Activated naive CD4-positive, alpha-beta T cell (primary cell): ENCODE measurements at places on chromosomes 2 and 18.

DNA sequence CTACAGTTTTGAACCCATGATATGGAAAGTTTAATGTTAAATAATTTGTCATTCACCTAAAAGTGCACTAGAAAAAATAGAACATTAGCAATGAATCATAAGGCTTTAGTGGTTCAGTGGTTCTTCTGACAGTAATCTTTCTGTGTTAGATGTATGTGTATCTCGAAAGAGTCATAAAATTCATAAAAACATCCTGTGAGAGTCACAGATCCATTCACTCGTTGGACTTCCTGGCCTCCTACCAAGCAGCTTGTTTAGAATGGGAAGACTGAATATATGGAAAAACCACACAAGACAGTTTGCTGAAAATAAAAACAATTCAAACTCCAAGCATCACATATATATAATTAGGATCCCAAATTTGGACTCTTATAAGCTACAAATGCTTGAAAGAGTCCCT lies 34.8 kb downstream of the ADNP2 start:
- no peak for DNase-seq

DNA sequence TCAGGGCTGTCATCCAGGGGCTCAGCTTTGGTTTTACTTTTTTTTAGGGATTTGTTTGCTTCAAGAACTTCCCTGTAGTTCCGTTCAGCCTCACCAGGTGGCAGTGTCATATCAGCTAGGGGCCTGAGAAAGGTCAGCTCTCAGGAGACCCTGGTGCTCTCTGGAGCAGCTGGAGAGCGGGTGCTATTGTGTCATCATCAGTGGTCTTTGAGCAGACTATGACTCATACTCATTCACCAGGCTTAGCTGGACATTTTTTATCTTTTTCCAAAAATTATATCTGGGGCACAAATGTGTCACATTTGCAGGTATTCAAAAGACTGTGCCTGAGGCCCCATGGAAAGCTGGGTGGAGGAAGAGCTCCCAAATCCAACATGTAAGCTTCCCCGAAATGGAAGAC lies 24.4 kb downstream of the ZNF892 start:
- no peak for DNase-seq

GRCh38 chr18:30134020-30134419 lies 908.5 kb downstream of the DSC3 start:
- DNase-seq = no peak

- DNase-seq = no peak
Observed at GRCh38 chr2:66191311-66191710, 243.6 kb upstream of the MEIS1 start.

GRCh38 chr2:67445652-67446268 lies 48.6 kb downstream of the ETAA1 start:
- no peak for DNase-seq

DNA sequence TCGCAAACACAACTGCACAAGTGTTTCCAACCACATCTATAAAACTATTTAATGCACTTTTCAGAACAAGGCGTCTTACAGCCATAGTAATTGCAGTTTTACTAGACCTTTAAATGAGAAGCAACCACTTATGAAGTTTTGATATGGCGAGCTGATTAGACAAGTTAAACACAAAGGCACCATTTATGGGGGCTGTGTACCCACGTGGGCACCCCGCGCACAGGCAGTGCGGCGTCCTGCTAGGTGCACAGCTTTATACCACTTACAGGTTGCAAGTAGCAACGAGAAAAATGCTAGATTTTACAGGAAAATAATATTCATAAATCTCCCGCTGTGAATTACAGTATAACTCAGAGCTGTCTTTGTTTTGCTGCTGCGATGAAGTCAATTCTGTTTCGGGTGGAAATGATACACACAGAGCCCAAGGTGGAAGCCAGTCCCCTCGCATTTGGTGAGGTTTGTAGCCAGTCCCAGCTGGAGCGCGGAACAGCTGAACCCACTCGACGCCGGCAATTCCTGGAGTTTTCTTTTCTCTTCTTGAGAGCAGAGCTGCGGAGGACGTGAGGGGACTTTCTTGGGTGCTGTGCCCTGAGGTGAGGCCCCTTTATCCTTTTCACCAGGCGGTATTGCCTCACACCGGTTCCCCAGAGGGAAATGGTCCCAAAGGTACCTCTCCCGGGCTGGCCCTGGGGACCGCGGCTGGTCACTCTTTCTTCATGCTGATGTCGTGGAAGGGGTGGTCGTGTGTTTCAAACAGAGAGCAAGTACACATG lies 76.7 kb downstream of the PTGR3 start:
- DNase-seq = no peak

GRCh38 chr2:45890819-45891218 lies 239.3 kb downstream of the PRKCE start:
- DNase-seq = no peak

GRCh38 chr2:180495606-180496005 lies 484.8 kb upstream of the UBE2E3 start:
- no peak for DNase-seq

GRCh38 chr18:77059294-77059916 lies 73.2 kb downstream of the MBP start:
- DNase-seq = no peak

GRCh38 chr18:2485983-2486382 lies 85.3 kb downstream of the METTL4 start:
- no peak for DNase-seq

- DNase-seq = no peak
Observed at GRCh38 chr2:231563378-231563961, 29.2 kb upstream of the TEX44 start.
